ENCODE measurements at places on chromosomes 4 and X.

- no peak for DNase-seq
Measured at GRCh38 chrX:153593811-153594500, 5.0 kb downstream of the CCNQ start.

GRCh38 chrX:39944416-39944815 lies 153.3 kb downstream of the BCOR start:
- no peak for DNase-seq

DNA sequence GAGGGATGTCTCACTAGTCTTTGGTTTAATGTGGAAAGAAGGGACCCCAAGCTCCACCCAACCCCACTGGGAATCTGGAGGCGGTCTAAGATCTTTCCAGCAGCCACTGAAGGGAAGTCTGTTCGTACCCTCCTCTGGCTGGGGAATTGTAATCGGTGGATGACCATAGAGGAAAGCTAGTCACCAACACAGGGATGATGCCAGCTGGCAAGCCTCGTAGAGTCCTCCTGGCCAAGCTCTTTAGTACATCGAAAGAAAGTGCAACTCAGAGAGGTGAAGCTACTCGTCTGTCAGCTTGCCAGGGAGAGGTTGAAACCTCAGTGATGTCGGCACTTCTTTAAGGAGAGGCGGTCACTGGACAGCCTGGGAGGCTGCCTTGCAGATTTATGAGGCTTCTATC lies 58.7 kb downstream of the MAMLD1 start:
- no peak for DNase-seq

DNA sequence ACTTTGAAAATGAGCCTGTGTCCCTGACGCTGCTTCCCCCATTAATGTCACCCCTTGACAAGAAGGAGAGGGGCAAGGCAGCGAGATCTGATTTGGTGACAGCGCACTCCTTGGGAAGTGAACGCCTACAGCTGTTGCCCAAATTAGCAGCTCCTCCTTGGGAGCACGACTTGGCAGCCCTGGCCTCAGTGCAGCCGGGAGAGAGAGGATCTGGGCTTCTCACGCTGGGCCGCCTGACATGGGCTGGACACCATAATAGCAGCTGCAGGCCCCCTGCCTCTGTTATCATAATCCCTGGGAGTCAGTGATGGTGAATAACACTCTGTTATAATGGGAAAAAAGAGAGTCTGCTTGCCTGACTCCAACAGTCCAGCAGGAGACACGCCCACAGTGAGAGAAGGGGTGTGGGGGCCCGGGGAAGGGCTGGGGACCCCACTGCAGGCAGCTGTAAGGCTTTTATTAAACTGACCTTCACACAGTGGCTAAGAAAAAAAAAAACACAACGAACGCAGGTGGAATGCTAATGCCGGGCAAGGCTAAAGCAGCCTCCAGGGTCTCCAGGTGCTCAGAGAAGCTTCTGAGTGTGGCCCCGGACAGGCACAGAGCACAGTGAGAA lies 73.3 kb downstream of the PSAPL1 start:
- no peak for DNase-seq

DNA sequence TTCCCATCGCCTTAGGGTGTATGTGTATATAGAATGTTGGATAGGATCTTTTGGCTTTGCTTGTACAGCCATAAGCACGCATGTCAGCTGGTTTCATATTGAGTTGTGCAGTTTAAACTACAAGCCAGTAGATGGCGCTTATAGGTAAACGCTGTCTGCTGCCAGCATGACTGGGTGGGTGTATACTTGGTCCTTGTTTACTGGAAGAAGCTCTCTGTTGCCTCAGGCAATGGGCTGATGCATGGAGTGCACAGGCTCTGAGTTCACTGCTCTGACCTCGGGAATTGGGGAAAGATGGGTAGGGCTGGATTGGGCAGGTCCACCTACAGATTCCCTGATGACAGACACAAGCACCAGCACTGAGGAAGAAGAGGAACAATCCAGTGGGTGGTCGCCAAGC lies 831.5 kb downstream of the STIM2 start:
- peak; percentile 25 for DNase-seq

DNA sequence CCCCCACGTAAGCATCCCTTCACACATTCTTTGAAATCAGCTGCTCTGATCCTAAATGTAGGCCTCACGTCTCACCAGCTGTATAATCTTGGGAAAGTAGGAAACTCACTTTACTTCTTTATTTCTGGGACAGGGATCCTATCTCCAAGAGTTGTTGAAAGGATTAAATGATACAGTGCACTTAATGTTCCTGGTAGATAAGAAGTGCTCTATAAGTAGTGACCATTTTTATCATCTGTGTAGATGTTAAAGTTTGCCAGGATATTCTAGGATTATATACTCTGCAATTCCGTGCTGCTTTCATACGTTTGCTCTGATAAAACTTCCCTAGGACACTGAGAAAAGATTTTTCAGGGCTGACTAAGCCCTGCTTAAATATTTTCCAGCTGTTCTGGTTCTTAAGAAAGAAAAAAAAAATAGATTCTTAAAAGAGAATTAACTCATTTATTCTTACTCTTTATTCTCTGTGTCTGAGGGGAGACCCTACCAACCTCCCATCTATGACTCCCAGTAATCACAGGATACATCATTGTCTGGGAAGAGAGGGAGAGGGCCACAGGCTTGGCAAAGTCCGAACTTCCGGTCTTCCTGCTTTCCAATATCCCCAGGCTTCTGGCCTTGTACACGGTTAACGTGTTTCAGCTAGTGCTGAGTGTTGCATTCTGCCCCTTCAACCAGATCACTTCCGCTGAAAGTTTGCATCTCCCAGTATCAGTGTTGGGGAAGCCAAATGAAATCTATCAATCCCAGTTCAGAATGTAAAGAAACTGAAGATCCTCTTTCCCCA lies 269.2 kb downstream of the TRIML1 start:
- DNase-seq: no peak

- DNase-seq: peak; percentile 18
Measured at GRCh38 chr4:127783026-127783769, 1.1 kb downstream of the HSPA4L start.

GRCh38 chrX:54825716-54826438 lies 18.3 kb downstream of the MAGED2 start:
- no peak for DNase-seq

GRCh38 chr4:112431158-112431557 lies 84.8 kb downstream of the NEUROG2 start:
- no peak for DNase-seq

DNA sequence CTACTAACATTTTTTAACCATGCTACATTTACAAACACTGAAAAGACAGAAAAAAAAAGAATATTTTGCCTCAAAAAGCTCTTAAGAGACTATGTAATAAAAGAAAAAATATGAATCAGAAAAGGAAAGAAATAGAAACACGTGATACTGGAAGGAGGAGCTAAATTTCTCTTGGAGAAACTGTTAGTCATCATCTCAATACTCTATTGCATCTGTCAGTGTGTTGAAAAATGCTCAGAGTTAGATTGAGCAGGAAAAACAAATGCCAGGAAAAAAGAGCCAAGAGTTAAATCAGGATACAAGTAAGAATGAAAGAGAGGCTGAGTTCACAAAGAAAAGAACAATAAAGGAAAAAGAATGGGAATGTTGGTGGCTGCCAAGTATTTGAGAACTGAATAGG lies 2.6 kb downstream of the RAB28 start:
- peak; percentile 41 for DNase-seq

- peak; percentile 92 for DNase-seq
Measured at GRCh38 chr4:152259866-152260265, 276.0 kb downstream of the FBXW7 start.

DNA sequence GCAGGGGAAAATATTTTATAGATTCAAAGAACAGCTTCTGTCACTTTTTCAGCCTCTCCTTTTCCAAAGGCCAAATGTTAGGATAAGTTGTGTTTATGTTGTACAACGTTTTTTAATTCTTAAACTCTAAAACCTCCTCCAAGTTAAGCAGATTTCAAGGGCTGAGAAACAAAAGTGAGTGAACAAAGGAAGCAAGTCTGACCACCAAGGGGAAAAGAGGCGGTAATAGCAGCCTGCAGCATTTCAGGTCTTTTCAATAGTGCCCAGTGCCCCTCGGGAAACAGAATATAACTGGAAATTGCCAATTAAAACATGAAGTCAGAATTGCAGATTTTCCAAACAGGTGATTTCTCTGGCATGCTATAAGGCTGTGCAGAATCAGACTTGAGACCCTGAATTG lies 510.0 kb upstream of the HTR2C start:
- DNase-seq: no peak

DNA sequence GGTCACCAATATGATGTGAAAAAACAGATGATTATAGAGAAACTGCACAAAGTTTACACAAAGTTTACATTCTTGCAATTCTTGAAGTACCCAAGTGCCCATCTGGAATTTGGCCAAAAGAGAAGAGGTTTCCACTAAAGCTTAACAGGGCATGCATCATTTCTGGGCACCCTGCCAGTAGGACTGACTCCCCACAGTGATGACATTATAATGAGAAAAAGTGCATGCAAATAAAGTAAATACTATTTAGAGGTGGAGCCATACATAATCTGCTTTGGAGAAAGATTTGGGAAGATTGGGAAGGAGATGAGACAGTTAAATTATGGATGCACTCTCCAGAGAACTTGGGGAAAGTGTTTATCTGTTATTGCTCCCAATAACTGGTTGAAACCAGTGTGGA lies 93.7 kb upstream of the TRPC3 start:
- DNase-seq: peak; percentile 94

GRCh38 chr4:145295547-145295946 lies 115.2 kb upstream of the OTUD4 start:
- DNase-seq: no peak

DNA sequence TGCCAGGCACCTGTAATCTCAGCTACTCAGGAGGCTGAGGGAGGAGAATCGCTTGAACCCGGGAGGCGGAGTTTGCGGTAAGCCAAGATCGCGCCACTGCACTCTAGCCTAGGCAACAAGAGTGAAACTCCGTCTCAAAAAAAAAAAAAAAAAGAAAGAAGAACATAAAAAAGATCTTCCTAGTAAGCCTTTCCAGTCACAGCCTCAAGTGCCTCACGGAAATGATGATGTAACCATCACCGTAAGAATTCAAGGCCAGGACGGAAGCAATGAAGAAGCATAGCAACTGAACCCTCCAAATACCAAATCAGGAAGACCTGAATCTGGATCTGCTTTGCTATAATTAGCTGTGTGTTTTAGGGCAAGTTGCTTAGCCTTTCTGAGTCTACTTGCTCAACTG lies 28.8 kb downstream of the RBM47 start:
- no peak for DNase-seq

DNA sequence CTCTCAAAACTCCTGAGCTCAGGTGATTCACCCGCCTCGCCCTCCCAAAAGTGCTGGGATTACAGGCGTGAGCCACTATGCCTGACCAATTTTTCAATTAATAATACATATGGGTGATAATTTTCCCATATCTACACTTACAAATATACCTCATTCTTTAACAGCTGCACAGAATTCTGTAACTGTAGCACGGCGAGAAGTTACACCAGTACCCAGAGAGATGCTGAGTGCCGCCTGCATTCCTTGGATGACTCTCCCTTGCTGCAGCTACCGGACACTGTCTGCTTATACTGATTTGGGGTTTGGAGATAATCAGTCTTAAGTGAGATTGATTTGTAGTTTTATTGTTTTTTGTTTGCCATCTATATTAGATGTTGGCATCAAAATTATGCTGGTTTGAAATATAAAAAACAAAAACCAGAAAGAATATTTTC lies 5.8 kb downstream of the TIFA start:
- no peak for DNase-seq

GRCh38 chr4:19512086-19512485 lies 739.6 kb upstream of the SLIT2 start:
- no peak for DNase-seq

- peak; percentile 44 for DNase-seq
Measured at GRCh38 chr4:88033309-88033708, 25.9 kb downstream of the PKD2 start.

DNA sequence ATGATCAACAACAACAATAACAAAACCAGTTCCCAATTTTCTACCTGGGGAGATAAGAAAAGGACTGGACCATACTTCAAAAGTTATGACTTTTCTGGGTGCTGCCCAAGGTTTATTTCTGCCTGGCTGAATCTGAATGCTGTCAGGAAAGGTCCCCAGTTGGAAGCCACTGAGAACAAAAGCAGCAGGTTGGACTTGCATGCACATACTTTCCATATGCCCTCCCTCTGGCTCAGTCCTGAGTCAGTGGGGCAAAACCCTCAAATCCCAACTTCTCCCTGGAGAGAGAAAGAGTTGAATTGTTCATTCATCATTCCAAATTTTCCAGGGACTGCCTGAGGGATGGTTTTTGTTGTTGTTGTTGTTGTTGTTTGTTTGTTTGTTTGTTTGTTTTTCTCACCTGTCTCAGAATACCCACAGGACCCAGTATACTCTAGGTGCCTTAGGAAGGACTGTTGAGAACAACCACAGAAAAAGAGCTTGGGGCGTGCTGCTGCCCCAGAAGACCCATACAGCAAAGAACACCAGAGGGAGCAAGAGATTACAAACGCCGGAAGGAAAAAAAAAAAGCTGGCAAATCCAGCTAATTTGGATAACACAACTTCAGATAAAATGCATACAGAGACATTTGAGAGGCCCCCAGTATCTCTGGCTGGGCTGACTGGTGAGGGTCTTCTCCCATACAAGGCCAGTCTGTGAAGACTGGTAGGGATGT lies 138.9 kb upstream of the INPP4B start:
- no peak for DNase-seq

GRCh38 chr4:183099537-183100297 lies 660 bp downstream of the WWC2 start:
- no peak for DNase-seq

DNA sequence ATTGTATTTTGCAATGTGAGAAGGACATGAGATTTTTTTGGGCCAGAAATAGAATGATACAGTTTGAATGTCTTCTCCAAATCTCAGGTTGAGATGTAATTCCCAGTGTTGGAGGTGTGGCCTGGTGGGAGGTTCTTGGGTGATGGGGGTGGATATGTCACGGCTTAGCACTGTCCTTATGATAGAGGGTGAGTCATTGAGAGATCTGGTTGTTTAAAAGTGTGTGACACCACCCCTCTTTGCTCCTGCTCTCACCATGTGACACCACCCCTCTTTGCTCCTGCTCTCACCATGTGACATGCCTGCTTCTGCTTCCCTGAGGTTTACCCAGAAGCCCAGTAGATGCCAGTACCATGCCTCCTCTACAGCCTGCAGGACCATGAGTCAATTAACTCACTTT lies 1226.9 kb downstream of the PCDH7 start:
- no peak for DNase-seq

GRCh38 chr4:1784789-1785591 lies 8.1 kb upstream of the FGFR3 start:
- no peak for DNase-seq

DNA sequence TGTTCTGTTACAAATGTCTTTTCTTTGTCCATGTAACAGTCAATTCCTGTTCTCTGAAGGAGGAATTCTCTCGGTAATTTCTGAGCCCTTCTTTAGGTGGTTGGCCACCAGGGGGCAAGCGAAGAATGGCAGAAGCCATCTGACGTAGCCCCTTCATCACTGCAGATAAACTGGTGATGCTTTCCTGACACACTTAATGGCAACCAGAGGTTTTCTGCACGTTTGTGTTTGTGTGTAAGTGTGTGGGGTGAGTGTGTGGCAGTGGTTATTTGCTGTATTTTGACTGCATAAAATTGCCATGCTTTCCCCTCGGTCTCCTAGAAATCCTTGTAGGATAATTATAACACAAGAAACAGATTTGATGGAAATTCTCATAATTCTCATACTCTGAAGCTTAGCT lies 64.8 kb upstream of the STOX2 start:
- DNase-seq: peak; percentile 37

GRCh38 chr4:17515445-17516407 lies 761 bp downstream of the CLRN2 start:
- no peak for DNase-seq

- peak; percentile 60 for DNase-seq
Measured at GRCh38 chr4:157741642-157742041, 431.2 kb downstream of the GASK1B start.
